ENCODE measurements at places on chromosomes 7 and 10. TPM values are rescaled to one million over a fixed set of nuclear protein-coding genes. Genes with fewer than 3 reads are reported as not detected.
A peak's percentile ranks its signal among the peaks of the same experiment; 100 is the strongest.

GRCh38 chr10:74012480-74012879 lies 14.6 kb downstream of the VCL start:
- DNase-seq, result no peak

GRCh38 chr10:97759158-97759887 lies 12.5 kb downstream of the SFRP5 start:
- peak; percentile 32 for DNase-seq

- DNase-seq, result peak; percentile 87
Measured at GRCh38 chr10:124693396-124693795, 50.8 kb downstream of the FAM53B start.

Gene GJC3
- not detected for total RNA-seq

GRCh38 chr10:100710151-100710871 lies 35.1 kb upstream of the PAX2 start:
- no peak for DNase-seq

All from gastrocnemius medialis (tissue), 4 donors.